ENCODE measurements at places on chromosomes 3 and 15.

DNA sequence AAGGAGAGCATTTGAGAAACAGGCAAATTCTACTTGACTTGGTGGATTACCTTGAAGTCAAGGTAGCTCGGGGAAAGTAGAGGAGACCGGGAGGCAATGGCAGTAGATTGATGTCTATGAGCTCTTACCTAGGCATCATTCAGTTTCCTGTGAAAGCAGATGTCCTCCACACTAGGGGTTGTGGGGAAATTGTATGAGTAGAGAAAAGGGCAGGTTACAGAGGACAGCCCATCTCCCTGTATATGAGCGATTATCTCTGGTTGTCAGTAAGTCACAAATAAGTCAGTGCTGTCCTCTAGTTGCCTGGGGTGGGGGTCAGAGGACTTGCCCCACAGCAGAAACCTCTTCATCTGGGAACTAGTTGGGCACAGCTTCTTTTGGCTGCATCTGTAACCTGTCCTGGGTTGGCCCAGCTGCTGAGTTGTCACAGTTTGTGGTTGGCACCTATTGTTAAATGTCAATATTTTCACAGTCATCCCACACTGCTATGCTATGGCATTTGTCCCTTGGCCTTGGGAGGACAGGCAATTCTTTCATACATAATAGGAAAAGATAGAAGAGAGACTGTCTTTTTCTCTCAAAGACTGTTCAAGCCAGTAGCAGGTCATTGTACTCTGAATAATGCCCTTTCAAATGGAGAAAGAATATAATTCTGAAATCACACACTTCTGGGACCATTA lies 53.6 kb upstream of the LRRFIP2 start:
- DNase-seq: no peak

DNA sequence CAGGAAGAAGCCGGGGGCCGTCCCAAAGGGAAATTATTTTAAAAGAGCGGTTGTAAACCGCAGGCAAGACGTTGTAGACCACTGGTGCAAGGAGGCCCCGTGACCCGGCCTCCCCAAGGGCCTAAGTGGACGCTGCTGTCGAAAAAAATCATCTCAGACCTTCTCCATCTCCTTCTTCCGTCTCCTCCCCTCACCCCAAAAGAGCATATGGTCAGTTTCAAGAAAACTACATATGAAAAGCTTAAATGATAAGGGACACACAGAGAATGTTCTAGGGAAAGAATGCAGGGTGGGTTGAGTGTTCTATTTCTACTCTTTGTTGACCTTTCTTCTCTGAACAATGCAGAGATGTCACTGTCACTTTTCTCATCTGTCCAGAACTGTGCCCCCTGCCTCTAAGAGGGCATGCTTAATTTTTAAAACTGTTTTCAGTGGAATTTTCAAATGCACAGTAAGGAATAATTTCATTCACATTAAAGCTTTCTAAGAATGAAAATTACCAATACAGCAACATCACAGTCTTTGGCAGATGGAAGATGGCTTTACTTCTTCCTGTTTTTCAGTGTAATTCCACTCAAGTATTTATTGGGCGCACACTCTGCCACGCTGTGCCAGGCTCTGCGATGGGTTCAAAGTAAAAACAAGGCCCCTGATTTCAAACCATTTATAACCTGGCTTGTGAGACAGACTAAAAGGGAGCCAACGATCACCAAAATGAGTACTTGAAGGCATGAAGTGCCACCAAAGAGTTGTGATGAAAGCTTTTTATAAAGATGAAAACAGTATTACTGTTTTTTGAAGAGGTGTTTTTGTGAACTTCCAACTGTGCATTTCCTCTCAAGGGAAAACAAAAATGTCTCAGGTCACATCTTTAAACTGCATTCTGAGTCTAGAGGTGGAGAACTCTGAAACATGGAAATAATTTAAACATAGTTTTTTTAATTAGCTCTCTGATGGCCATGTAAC lies 891 bp upstream of the TOP2B start:
- no peak for DNase-seq

DNA sequence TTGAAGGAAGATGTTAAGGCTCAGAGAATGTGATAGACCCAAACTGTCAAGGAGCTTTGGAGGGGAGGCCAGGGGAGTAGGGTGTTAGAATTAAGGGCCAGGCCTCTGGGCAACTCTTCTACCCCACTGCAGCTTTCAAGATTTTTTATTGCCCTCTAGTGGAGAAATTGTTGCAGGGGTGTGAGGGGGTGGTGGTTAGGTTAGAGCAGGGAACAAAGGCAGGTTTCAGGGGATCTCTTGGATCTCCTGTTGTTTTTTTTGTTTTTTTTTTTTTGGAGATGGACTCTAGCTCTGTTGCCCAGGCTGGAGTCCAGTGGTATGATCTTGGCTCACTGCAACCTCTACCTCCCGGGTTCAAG lies 1.4 kb upstream of the SEC13 start:
- peak; percentile 36 for DNase-seq

DNA sequence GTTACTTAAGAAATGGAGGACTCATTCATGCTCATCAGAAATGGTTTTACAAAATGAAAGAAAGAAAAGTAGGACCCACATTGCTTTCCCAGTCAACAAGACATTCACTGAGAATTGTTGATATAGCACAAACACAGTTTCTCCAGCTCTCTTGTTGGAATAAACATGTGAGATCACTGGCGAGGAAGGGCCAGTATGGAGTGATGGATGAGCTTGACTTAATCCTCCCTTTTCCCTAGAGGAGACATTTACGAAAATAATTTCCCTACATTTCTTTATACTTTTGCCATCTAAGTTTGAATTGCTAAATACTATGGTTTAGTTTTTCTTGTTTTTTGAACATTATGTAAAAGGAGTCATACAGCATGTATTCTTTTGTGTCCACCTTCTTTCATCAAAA lies 15.9 kb upstream of the UBE3A start:
- DNase-seq: no peak

- DNase-seq: no peak
Observed at GRCh38 chr3:170095771-170096170, 58.0 kb downstream of the GPR160 start.

DNA sequence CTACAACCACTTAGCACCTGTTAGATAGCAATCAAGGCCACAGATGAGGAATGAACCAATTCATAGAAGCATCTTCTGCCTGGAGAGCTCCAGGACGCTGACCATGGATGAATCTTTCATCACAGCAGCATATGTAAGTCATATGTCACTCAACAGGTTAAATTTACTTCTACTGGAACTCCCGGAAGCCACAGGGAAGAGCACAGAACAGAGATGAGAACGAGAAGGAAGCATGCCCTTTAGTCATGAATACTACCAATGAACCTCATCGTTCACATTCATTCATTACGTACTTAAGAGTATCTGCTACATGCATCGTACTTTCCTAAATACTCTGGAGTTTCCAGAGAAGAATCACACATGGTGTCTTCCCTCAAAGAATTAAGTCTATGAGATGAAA lies 192.8 kb downstream of the STT3B start:
- DNase-seq: no peak

DNA sequence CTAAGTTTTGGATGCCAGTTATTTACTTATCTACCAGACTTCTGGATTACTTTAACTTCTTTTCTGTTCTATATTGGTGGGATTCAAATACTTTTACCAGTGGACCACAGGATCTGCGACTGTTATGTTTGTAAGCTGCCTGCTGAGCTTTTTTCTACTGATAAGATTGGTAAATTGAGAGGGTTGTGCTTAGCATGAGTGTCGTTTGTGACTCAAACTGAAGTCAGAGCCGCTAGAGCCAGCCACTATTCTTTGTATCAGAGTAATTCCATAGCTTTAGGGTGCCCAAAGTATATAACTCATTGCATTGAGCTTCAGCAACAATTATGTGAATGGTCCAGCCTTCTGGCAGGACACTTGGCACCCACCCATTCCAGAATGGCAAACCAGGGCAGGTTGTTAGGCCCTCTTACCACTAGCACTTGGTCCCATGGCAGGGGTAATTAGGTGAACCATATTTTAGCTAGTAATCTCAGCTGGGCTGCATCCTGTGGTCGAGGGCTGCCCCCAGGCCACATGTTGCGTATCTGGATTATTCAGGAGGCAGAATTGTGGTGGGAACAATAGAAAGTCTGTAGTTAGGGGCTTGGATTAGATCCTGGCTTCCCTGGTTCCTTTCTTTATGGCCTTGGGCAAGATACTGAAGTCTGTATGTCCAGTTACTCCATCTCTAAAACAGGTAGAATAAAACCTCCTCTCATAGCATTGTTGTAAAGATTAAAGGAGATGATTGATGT lies 6.0 kb downstream of the PLCL2 start:
- no peak for DNase-seq

DNA sequence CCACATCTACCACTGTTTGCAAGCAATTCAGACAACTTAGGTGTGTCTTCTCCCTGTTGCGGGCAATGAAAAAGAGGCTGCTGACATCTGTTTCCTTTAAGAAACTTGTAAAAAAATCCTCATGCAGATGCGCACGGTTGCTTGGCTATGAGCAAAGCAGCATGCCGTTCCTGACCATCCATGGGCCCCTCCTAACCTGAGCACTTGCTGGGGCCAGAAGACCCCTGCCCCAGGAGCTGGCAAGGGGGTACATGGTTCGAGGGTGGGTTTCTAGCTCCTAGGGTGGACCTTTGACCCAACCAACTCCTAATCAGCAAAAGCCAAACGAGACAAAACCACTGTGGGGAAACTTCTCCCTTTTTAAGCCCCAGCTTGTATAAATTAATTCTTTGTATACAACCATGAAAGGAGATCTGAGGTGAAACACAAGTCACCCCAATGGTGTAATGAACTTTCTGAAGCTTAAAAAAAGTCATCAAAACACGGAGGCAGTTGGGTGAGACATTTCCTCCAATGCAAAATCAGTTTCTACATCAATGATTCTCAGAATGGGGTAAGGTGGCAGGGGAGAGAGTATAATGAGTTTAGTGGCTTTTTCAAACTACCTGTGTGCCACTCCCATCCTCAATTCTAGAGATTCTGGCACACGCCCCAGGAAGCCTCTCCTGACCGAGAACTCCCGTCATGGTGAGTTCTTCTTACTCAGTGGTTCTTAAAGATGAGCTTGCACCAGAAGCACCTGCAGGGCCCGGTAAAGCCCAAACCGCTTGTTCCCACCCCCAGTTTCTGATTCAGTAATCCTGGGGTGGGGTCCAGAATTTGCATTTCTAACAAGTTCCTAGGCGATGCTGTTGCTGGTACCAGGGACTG lies 44.1 kb downstream of the CPN2 start:
- DNase-seq: no peak

- DNase-seq: no peak
Observed at GRCh38 chr3:115624901-115625300, 1.6 kb downstream of the GAP43 start.

- DNase-seq: peak; percentile 9
Observed at GRCh38 chr3:123202451-123202850, 708 bp downstream of the SEC22A start.

- DNase-seq: no peak
Observed at GRCh38 chr3:69562020-69562419, 176.1 kb upstream of the FRMD4B start.

- no peak for DNase-seq
Observed at GRCh38 chr15:90138071-90138833, 36.0 kb upstream of the IDH2 start.

GRCh38 chr3:19644405-19644804 lies 289.6 kb downstream of the EFHB start:
- DNase-seq: no peak

DNA sequence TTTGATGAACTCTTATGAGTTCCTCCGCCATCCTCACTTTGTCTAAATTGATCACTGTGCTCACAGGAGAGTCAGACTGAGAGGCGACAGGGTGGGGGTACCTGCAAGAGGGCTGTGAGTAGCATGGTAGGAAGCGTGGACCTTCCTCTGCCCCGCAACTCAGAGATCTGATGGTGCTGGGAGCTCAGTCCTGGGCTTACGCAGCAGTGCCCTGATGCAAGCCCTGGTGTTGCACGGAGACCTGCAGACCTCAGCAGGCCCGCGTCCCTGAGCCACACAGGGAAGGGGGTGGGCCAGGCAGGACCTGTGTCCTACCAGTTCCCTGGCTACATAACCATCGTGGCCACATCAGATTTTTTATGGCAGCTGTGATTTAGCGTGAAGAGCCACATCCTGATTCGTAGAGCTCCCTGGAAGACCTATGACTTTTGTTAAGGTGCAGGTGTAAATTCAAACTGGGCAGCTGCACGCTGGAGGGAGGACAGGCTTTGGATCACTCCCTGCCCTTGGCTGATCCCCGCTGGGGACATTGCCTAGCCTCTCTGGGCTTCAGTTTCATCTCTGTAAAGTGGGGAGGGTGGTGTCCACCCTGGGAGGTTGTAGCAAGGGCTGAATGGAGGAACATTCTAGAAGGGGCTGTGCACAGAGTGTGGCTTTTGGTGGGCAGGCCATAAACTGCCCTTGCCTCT lies 176.1 kb downstream of the KLF13 start:
- no peak for DNase-seq

- peak; percentile 77 for DNase-seq
Observed at GRCh38 chr15:44066211-44066827, 128.8 kb downstream of the FRMD5 start.

GRCh38 chr3:45387171-45387570 lies 1.2 kb upstream of the LARS2 start:
- peak; percentile 6 for DNase-seq

DNA sequence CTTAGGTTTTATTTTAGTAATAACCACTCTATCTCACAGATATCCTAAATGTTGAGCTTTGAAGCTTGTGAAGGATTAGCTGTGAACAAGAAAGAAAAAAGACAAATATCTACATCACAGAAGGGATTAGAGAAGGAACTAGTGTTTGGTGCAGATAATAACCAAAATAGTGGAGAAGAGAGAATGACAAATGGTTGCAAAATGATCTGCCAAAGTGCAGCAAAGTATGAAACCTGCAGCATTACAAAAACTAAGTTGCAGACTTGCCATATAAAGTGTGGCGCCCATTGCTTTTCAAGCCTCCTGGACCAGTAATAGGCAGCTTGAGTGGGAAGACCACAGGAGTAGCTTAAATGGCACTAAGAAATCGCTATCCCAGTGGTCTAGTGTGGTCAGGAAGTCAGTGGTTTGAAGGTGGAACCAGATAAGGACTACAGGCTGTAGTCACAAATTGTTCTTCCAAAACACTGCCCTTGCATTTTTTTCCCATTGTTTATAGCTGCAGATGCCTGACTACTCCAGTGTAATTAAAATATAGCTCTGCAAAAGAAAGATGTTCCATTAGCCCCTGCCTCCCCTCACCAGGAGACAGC lies 20.7 kb downstream of the TPM1 start:
- no peak for DNase-seq

GRCh38 chr3:42846685-42847522 lies 28.8 kb downstream of the CYP8B1 start:
- DNase-seq: no peak

DNA sequence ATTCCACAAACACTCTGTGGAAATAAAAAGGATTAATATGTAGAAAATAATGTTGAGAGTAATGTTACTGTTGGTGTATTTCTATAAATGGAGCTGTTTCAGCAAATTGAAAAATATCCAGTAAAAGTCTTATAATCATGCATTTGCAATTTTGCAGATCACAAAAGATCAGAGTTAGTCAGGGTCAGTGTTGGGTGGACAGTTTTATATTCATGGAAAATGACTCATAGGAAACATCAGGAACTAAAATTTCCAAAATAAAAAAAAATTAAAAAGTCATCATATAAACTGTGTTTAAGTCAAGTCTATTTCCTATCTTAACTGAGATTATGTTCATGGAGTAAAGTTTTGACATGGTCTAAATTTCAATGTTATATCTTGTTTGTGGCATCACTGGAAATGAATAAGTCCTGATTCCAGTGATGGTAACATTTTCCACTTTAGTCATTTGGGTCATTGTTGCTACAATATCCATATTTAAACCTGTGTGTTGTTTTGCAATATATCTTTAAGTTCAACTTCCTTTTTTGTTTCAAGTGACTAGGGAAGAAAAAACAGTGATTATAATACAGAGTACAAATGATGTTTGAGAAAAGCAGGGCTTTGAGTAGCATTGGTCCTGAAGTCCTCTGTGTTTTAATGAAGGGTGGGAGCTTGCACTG lies 37.8 kb downstream of the MITF start:
- no peak for DNase-seq
